NCI-H748 treated with DMSO at 0.1 percent for 48 hours (cell line): ENCODE measurements at places on chromosomes 11 and 22.

GRCh38 chr11:121833970-121834369 is 282.0 kb downstream of the BLID start:
- DNase-seq, result no peak

GRCh38 chr22:37169947-37170688 is 17.9 kb downstream of the C1QTNF6 start:
- no peak for DNase-seq

GRCh38 chr11:123452794-123453193 is 22.7 kb downstream of the GRAMD1B start:
- no peak for DNase-seq

DNA sequence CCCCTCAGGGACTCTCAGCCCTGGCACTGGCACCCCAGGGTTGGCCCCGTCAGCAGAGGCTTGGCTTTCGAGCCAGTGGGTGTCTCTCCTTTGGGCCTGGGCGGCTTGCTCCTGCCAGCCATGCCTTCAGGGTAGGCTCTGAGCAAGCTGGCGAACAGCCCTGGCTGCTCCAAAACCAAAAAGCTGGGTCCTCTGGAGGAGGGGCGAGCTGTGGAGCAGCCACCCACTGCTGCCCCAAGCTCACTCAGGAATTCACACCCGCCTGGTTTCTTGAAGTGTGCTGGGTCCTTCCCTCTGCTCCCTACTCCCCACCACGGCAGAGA is 6.2 kb downstream of the YDJC start:
- no peak for DNase-seq

- no peak for DNase-seq
Measured at GRCh38 chr11:40302669-40303068, 1156.8 kb downstream of the LRRC4C start.

- no peak for DNase-seq
Measured at GRCh38 chr22:24162436-24162835, 18.9 kb upstream of the SUSD2 start.

DNA sequence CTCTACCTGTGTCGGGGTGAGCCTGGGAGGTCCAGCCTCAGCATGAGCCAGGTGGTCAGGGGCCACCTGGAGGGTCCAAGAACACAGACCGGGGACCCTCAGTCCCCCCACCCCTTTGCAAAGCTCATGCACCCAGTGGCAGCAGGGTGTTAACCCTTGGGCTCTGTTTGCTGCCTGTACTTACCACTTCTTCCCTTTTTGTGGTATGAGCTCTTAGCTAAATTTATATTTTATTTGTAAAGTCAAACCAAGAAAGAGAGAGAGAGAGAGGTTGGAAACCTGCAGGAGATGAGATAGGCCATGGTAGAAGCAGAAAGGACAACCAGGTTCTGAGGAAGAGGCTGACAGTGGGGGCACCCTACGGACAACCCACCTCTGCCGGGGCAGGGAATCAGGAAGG is 29.9 kb downstream of the IL10RA start:
- DNase-seq, result no peak

DNA sequence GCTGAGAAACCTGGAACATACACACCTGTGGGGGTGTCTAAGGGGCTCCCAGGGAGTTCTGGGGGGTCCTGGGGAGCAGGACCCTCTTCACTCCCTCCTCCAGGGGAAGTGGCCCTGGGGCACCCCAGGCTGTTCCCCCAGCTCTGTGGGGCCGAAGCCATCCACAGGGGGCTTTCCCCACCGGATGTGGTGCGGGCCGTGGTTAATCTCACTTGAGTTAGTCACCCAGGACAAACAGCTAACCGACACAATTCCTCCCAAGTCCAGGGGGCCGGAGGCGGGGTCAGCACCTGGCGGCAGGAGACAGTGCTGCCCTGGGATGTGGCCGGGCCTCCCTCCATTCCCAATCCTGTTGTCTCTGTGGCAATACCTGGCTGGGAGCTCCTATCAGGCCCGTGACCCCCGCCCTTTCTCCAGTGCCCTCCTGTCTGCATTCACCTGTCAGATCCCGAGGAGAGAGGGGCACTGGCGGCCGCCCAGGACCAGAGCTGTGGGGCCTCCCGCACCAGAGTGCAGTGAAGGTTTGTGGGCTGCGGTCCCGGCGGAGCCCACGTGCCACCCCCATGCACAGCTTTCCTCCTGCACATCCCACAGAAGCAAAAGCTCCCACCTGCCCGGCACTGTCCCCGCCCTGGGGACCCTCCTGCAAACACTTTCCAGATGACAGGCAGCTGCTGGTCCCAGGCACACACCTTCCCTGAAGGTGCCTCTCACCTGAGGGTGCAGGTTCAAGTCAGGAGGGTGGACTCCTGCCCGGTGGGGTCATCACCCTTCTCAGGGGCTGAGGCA is 5.2 kb upstream of the MUC5AC start:
- DNase-seq, result no peak

GRCh38 chr22:17057959-17058814 is 26.6 kb upstream of the IL17RA start:
- DNase-seq, result peak; percentile 1

DNA sequence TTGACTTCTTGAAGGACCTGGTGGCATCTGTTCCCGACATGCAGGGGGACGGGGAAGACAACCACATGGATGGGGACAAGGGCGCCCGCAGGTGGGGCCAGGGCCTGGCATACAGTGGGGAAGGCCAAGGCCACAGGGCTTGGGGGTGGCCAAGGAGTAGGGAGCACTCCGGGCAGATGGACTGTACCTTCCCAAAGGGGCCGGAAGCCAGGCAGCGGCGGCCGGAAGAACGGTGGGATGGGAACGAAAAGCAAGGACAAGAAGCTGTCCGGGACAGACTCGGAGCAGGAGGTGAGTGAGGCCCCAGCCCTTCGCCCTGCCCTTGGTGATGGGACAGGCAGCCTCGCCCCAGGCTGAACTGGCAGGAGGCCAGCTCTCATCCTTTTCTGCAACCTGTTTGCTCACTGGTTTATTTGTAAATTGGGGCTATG is 1.2 kb downstream of the DRAP1 start:
- DNase-seq, result no peak

DNA sequence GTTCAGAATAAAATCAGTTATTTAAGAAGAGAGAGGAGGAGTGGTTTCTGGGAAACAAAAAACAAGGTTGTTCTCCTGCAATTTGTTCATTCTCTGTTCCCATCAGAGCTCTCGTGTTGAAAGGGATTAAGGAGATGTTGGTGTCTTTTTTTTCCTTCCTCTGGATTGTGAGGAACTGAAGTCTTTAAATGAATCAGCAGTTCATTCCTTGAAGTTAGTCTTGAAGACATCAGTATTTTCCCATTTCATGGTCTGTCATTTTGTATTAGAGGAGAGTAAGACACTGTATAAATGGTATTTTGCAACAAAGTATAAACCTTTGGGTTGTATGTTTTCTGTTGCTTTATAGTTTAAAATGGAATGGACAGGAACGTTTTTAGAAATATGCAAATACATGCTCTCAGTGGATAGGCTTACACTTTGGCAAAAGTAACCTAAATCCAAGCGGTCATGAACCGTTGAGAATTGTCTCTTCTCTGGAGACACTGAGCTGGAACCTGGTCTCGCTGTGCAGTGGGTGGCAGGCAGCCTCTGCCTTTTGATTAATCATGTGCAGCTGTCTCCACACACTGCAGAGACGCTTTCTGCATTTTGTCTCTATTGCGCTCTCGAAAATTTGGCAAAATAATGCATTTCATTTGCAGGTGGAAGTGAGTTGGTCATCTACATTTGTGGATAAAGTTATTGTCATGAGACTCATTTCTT is 33.0 kb downstream of the SAMM50 start:
- no peak for DNase-seq

DNA sequence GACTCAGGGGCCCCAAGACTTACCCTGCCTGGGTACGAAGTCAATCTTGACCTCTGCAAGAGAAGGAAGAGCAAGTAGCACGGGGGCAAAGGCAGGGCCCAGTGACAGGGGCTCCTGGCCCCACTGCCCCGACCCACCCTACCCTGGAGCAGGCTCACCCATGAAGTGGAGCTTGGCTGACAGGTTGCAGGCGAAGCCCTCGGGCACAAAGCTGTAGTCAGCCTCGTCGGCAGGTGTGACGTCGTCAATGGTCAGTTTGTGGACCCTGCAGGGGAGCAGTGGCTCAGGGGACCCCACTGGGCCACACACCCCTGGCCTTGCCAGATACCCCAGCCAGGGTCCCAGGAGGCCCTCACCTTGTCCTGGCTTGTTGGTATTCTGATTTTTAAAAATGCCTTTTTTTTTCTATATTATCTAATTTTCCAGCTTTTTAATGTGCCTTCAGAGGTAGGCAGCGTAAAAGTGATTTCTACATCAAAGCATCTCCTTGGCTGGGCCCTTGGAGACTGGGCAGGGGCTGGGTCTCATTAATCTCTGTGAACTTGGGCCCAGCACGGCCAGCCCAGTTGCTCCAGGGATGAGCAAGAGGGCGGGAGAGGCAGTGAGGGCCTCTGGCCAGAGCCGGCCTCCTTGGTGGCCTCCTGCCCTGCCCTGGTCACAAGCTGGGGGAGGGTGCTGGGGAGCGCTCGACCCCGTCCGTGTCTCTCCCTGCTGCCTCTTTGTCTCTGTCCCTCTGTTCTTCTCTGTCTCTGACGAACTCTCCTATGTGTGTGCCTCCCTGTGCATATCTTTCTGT is 11.3 kb downstream of the MYBPC3 start:
- no peak for DNase-seq

GRCh38 chr11:15707194-15707593 is 592.5 kb downstream of the INSC start:
- DNase-seq, result no peak

GRCh38 chr22:50146439-50147238 is 23.9 kb upstream of the PANX2 start:
- no peak for DNase-seq

- DNase-seq, result no peak
Measured at GRCh38 chr11:85347291-85347690, 279.9 kb downstream of the DLG2 start.

GRCh38 chr11:44556735-44557409 is 8.6 kb upstream of the CD82 start:
- no peak for DNase-seq

DNA sequence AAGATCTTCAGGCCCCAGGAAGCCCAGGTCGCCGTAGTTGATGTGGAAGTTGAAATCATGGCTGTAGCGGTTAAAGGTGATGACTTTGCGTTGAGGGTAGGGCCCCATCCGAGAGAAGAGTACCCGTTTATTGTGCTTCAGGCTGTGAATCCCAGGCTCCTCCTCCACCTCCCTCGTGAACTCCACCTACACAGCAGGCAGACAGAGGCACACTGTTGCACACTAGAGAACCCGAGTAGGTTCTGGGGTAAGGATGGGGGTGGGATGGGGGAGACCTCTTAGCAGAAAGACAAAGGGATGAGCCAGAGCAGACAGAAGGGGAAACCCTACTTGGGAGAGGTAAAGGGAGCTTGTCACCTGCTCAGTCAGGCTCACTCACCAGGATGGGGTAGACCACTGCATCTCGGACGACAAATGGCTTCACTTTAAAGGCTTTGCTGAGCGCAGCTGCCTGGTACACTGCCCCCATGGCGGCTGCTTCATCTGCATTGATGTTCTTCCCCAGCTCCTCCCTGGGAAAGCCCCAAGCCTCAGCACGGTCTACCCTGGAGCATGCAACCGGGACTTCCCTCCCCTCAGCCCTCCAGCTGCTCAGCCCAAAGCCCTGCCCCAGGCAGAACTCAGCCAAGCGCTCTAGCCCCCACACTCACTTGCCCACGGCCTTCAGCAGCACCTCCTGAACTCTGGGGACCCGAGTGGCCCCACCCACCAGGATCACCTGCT is 5.4 kb downstream of the HYOU1 start:
- no peak for DNase-seq

DNA sequence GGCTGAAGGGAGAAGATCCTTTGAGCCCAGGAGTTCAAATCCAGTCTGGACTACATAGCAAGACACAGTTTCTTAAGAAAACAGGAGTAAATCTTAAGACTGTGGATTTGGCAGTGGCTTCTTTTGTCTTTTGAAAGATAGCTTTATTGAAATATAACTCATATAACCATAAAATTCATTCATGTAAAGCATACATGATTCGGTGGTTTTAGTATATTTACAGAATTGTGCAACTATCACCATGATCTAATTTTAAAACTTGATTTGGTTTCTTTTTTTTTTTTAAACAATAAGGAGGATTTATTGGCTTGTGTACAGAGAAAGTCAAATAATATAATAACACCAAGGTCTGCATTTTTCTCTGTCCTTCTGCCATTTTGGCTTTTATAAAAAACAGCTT is 23.1 kb upstream of the PSMA1 start:
- no peak for DNase-seq

GRCh38 chr11:3159296-3160190 is 5.6 kb downstream of the OSBPL5 start:
- no peak for DNase-seq

GRCh38 chr22:47396105-47396504 is 633.7 kb downstream of the TBC1D22A start:
- DNase-seq, result no peak

- DNase-seq, result no peak
Measured at GRCh38 chr11:69333879-69334278, 39.9 kb downstream of the MYEOV start.

- DNase-seq, result no peak
Measured at GRCh38 chr11:78860720-78861422, 286.2 kb upstream of the NARS2 start.

- no peak for DNase-seq
Measured at GRCh38 chr11:28521075-28521474, 412.9 kb downstream of the METTL15 start.

GRCh38 chr11:1163321-1163910 is 5.7 kb downstream of the MUC5AC start:
- no peak for DNase-seq

GRCh38 chr11:120184946-120185705 is 25.7 kb upstream of the OAF start:
- no peak for DNase-seq

DNA sequence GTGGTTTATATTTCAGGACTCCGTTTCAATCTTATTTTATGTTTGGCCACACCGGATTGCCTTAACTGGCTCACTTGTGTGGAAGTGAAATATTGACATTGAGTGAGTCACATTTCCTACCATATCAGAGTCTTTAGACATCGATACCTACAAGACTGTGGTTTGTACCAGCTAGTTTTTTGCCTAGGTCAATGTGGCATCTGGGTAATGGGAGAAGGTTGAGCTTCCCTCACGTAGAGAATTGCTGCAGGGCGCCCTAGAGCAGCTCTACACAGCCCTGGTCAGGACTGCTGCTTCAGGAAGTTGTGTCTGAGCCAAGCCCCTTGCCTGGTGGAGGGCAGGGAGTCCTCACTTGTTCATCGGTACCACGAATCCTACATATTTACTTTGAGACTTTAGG is 1.6 kb downstream of the GRAMD1B start:
- DNase-seq, result no peak
